ENCODE measurements at places on chromosomes 2 and 18.

- DNase-seq = no peak
Observed at GRCh38 chr18:21851327-21851961, 110.9 kb downstream of the MIB1 start.

GRCh38 chr18:24386681-24387080, 10.9 kb downstream of the OSBPL1A start:
- no peak for DNase-seq

DNA sequence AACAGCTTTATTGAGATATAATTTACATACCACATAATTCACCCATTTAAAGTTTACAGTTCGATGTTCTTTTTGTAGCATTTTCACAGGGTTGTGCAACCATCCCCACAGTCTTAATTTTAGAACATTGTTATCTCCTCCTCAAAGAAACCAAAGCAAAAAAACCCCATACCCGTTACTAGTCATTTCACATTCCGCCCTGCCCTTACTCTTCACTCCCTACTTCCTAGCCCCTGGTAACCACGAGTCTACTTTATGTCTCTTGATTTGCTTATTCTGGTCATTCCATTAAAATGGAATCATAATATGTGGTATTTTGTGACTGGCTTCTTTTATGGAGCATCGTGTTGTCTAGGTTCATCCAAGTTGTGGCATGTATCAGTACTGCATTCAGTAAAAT, 137.7 kb downstream of the TANC1 start:
- no peak for DNase-seq

- no peak for DNase-seq
Observed at GRCh38 chr2:73260338-73260984, 23.8 kb downstream of the FBXO41 start.

DNA sequence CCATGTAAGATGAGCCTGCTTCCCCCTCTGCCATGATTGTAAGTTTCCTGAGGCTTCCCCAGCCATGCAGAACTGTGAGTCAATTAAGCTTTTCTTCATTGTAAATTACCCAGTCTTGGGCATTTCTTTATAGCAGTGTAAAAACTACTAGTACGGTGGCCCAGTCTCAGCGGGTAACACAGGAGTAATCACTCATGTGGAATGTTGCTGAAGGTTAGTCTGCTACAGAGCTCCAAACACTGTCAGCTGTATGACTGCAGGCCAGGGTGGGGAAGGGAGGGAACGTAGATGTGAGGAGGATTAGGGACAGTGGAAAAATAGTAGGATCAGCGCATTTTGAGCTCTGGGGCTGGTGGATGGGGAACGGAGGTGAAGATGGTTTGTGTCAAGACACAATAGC, 711.2 kb upstream of the SOX11 start:
- no peak for DNase-seq

Data from NCI-H1694 treated with DMSO at 0.1 percent for 48 hours (cell line).